ENCODE measurements at places on chromosomes 13 and 19. TPM values are rescaled to one million over a fixed set of nuclear protein-coding genes. Genes with fewer than 3 reads are reported as not detected.

RFPL4AL1 gene
- not detected for total RNA-seq

TEX101 gene
- total RNA-seq: not detected

DNA sequence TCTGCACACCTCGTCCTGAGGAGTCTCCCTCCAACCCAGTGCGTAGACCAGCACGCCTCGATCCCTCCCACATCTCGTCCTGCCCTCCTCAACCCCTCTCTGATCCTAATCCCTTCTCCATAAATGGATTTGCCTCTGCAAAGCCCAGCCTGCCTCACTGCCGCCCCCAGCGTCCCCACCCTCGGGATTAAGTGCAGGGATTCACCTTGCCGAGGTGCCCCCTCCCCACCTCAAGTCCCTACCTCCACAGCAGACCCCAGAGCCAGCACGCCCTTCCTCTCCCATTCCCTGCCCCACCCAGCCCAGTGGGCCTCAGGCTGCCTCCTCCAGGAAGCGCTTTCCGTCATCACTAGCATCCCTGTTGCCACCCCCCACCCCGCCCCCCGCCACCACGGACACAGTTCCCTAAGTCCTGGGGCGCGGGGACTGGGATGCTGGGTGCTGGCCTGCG is 4.0 kb downstream of the KLF16 start:
- peaks cover 15% of the 10 kb centered on the region for H3K4me1 ChIP-seq
- no peak overlapping the region for H3K4me3 ChIP-seq
- H3K36me3 ChIP-seq: no peaks in the 10 kb centered on the region
- DNase-seq: no peak

GRCh38 chr19:917323-918151 is at the start of gene KISS1R:
TSS of gene KISS1R (plus strand) at chr19:917333. CDS start at chr19:917503, 170 bp downstream.
- DNase-seq: peak; percentile 23
- H3K27me3 ChIP-seq: peaks cover 7% of the 10 kb centered on the region
- H3K4me1 ChIP-seq: peaks cover 4% of the 10 kb centered on the region
- H3K4me3 ChIP-seq: peak within 1 kb of the TSS; percentile 35

DNA sequence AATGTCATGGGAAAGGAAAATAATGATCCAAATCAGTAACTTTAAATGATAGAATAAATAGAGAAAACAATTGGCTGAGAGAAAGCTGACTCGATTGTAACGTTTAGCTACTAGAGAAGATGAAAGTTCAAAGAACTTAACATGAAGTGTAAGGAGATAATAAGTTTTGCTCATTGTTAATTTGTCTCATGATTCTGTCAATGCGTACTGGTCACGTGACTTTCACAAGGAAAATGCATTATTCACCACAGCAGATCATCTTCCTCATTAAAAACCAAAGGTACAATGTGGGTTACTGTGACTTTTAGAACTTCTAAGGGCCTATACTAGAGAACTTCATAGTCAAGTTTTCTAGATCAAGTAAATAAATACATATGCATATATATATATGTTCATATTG is 1207.2 kb downstream of the EFNB2 start:
- no peak for DNase-seq
- H3K27ac ChIP-seq: no peak overlapping the region
- no peaks in the 10 kb centered on the region for H3K4me1 ChIP-seq
- no peaks in the 10 kb centered on the region for H3K27me3 ChIP-seq

DNA sequence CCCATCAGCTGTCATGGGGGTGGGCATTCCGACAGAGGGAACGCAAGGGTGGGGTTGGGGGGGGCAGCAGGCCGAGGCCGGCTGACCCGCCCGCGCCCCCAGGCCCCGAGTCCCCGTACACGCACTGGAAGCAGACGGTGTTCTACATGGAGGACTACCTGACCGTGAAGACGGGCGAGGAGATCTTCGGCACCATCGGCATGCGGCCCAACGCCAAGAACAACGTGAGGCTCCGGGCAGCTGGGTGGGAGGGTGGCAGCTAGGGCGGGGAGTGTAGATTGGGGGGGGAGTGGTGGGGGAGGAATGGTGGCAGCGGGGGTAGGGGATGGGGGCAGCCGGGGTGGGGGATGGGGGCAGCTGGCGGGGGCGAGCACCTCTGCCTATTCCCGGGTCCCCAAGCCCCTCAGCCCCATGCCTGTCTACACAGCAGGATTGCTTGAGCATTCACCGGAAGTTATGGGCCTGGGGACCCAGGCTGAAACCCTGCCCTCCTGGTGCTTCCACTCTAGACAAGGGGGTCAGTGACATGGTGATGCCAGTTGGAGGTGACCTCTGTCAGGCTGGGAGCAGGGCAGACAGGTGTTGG is 2.8 kb upstream of the ADM5 start:
- peaks cover 17% of the 10 kb centered on the region for H3K4me1 ChIP-seq
- H3K27me3 ChIP-seq: no peaks in the 10 kb centered on the region
- no peak overlapping the region for H3K4me3 ChIP-seq
- no peak overlapping the region for H3K27ac ChIP-seq
- DNase-seq: no peak

GRCh38 chr13:32334671-32335070 is 19.4 kb downstream of the BRCA2 start:
- no peaks in the 10 kb centered on the region for H3K27me3 ChIP-seq
- no peak overlapping the region for H3K27ac ChIP-seq
- no peaks in the 10 kb centered on the region for H3K4me1 ChIP-seq
- no peak overlapping the region for H3K4me3 ChIP-seq

DNA sequence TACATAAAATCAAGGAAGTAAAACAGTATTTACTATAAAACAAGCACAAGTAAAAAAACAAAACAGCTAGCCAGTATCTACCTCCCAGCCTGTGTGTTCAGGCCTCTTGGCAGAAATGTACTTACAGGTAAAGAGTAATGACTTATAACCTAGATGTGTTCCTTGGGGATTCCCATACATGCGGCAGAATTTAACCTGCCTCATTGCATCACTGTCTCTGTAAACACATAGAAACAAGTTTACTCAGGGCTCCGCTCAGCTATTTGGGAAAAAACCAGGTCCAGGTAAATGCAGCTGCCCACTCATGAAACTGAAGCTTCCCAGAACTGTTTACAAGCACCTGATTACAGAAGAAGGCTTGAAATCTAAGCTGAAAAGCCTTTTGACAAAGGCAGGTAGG is 50.7 kb upstream of the SERP2 start:
- H3K4me3 ChIP-seq: no peak overlapping the region
- peak; percentile 65 for DNase-seq
- H3K27ac ChIP-seq: peak overlapping the region; percentile 69
- peaks cover 17% of the 10 kb centered on the region for H3K4me1 ChIP-seq

- DNase-seq: no peak
- no peaks in the 10 kb centered on the region for H3K4me1 ChIP-seq
- H3K27ac ChIP-seq: no peak overlapping the region
- H3K27me3 ChIP-seq: no peaks in the 10 kb centered on the region
Measured at GRCh38 chr19:3931041-3931440, 1.8 kb upstream of the NMRK2 start.

DNA sequence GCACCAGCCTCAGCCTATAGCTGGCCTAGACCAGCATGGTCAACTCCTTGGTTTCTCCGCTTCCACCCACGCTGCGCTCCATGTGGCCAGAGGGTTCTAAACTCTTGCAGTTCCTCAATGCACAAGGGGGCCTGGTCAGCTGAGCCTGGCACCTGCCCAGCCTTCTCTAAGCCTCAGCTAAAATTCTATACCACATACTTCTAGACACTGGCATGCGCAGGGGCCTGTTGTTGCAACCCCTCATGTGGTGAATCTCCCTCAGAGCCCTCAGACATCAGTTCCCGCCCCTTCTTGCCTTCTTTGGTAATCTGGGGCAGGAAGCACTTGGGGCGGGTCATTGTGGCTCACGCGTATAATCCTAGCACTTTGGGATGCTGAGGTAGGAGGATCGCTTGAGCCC is 19.7 kb upstream of the LDLR start:
- no peaks in the 10 kb centered on the region for H3K27me3 ChIP-seq
- H3K36me3 ChIP-seq: peaks cover 23% of the 10 kb centered on the region
- no peak for DNase-seq

GRCh38 chr13:28093881-28094280 is 6.5 kb downstream of the FLT3 start:
- peaks cover 48% of the 10 kb centered on the region for H3K27me3 ChIP-seq
- H3K4me3 ChIP-seq: no peak overlapping the region
- no peaks in the 10 kb centered on the region for H3K4me1 ChIP-seq
- H3K36me3 ChIP-seq: no peaks in the 10 kb centered on the region
- H3K27ac ChIP-seq: no peak overlapping the region
- DNase-seq: no peak

GRCh38 chr13:28251466-28251865 is 113.1 kb downstream of the PAN3 start:
- peaks cover 7% of the 10 kb centered on the region for H3K36me3 ChIP-seq
- no peak for DNase-seq
- H3K27ac ChIP-seq: no peak overlapping the region
- H3K27me3 ChIP-seq: no peaks in the 10 kb centered on the region

DNA sequence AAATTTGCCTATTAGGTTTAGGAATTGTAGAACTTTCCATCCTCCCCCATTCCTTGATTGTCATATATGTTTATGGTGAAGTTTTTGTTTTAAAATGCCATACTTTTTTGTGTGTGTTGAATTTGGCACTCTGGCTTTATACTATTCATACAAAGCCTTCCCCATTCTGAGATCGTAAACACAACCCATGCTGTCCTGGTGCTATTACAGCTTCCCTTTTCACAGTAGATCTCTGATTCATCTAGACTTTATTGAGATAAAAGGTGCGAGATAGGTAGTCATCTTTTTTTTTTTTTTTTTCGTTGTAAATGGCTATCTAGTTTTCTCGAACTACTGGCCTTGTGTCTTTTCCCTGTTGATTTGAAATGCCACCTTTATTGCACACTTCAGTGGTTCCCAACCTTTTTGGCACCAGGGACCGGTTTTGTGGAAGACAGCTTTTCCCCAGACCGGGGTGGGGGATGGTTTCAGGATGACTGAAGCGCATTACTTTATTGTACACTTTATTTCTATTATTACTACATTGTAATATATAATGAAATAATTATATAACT is 94.6 kb downstream of the LRCH1 start:
- no peak overlapping the region for H3K4me3 ChIP-seq
- H3K27ac ChIP-seq: no peak overlapping the region
- no peak for DNase-seq
- H3K27me3 ChIP-seq: no peaks in the 10 kb centered on the region
- H3K36me3 ChIP-seq: no peaks in the 10 kb centered on the region

Data from PC-3 (cell line).